ENCODE measurements at places on chromosomes 6 and 20.

DNA sequence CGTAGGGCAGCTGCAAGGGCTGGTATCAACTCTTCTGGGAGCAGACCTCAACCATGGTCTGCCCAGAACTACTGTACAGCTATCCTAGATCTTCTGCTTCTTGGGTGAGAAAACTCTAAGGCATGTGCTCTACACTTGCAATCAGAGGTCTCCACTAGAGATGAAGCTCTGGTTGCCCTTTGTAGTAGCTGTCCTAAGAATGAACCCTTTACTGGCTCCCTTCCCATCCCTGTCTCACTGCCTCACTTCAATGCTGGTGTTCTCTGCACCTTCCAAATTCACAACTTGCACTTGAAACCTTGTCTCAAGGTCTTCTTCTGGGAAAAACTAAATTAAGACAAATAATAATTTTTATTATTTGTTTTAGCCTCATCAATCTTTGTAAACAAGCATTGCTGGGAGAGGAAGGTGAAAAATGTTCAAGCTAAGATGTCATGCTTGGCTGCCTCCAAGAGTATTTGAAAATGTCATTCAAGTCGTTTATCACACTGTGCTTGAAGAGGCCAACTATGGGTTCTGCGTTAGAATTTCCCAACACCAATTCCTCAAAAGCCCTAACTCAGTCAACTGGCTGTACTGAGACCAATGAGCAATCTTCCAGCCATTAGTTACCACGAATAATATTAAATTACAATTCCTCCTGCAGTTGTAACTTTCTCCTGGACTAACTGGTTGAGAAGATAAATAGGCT is 255.7 kb upstream of the PRND start:
- no peak for DNase-seq

- no peak for DNase-seq
Measured at GRCh38 chr6:133052465-133052864, 188.7 kb upstream of the EYA4 start.

DNA sequence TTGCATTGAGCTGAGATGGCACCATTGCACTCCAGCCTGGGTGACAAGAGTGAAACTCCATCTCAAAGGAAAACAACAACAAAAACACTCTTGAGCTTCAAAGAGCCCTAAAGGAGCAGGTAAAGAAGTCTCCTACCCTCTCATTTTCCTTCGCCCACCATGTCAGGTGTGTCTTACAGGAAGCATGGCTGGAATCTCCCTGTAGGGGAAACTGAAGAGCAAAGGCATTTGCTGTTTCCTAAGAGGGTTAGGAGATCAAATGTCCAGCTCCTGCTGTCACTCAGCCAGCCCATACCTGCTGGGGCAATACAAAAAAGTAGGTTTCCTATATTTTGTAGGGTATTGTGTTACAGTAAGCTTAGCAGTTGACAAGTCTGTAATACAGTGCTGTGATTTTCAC is 43.3 kb downstream of the SPATA2 start:
- DNase-seq: no peak

- no peak for DNase-seq
Measured at GRCh38 chr6:157549468-157549745, 168.4 kb downstream of the ZDHHC14 start.

GRCh38 chr6:116530436-116530835 is 15.0 kb downstream of the TRAPPC3L start:
- no peak for DNase-seq

DNA sequence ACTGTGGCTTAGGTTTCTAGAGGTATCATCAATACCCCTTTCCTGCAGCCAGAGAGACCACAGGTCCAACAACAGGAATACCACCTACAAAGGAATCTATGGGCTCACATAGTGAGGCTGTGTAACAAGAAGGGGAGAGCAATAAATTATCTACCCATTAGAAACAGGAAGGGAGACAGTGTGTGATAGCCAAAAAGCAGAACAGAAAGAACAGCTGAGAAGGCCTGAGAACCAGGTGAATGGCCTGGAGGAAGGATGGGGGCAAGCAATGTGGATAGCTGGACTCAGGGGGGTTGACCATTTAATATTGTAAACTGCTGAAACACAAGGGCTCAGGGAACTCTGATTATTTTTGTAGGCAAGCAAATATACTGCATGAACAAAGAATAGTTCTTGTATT is 628.2 kb downstream of the COL12A1 start:
- no peak for DNase-seq
